Activated CD8-positive, alpha-beta memory T cell treated with anti-CD3 and anti-CD28 coated beads for 1 hour (primary cell): ENCODE measurements at places on chromosomes 5 and 9.

DNA sequence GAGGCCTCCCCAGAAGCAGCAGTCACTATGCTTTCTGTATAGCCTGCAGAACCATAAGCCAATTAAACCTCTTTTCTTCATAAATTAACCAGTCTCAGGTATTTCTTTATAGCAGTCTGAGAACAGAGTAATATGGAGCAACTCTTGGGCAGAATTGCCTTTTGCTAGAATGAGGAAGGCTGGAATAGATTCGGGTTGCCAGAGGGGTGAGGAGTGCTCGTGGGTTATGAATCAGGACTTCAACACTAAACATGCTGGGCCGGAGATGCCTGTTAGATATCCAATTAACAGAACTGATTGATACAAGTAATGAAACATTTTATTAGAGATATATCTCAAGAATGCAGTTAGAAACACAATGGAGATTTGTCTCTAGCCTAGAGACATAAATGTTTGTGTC lies 140.9 kb upstream of the MAP3K1 start:
- no peak for DNase-seq

DNA sequence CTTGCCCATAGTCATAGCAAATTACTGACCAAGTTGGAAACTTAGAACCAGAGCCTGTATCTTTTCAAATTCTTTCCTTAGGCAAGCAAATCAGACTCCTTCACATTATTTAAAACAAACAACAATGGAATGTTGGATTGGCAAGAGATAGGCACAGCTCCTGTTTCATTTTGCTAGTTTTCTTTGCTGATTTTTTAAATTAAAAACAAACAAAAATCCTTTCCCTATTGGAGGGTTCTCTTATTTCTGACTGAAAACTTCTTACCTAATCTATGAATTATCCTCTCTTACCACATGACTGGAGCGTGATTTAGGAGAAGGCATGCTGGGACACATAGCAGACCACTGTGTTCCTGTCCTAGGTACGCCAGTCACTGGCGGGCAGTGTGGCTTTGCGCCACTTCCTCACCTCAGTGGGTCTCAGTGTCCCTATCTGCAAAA lies 63.0 kb downstream of the TTC39B start:
- no peak for DNase-seq

DNA sequence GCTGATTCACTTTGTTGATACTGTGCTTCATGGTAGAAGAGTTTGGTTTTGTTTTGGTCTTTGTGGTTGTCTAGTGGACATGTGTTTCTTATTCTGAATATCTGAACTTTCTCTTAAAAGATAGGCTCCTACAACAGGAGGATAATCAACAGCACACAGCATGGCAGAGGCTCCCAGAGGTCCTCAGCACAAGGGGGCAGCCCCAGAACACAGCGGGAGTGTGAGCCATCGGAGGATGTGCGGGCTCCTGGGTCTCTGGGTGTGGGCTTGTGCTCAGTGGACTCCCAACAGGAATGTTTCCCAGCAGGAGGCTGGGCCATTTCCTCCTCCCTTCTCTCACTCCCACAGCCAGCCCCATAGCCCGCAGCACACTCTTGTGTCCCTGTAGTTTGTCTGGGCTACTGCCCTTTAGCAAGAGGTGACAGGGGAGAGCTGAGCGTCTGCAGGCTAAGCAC lies 164.3 kb upstream of the OTULINL start:
- no peak for DNase-seq

- DNase-seq, result no peak
These were observed 49.3 kb upstream of the ZNF366 start for GRCh38 chr5:72556351-72557166.

DNA sequence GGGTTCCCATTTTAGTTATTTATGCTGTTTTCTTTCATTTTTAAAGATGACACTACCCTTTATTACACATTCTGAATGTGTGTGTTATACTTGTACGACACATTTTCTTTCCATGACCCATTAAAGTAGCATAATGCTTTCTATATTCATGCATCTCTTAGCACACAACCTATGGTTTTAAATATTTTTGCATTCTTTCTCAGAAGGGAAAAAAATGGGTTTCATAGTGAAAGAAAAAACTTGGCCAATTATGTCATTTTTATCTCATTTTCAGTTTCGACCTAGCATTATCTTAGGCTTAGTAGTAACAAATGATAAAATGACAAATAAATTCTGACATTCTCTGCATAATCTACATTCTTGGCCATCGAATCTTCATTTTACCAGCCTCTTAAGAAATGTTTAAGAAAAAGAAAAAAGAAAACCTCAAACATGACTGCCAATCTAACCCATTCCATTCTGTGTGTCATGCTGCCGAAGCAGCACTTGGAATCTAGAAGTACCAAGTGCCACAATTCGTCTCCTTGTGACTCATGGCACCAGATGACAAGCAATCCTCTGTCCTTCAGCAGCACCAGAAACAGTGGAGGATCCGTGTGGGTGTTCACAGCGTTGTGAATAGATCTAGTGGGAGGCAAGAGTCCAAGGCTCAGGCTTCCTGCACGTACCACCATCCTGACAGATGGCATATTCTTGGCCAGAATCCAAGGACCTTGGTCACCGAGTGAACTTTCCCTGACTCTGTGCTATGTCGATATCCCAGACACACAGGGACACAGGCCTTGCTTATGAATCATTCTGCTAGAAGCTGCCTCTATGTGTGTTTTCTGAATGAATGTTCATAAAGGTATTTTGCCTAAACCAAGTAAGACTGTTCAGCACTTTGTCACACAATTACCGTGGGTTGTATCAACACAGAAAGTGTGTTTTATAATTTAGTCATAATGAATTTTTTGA lies 502.7 kb downstream of the NR2F1-AS1 start:
- DNase-seq, result no peak
